ENCODE measurements at places on chromosomes 12 and 14.

GRCh38 chr14:103801459-103801858 lies 45.9 kb downstream of the PPP1R13B start:
- DNase-seq, result no peak

GRCh38 chr12:123269896-123270213 lies 1.8 kb downstream of the CDK2AP1 start:
- no peak for DNase-seq

- DNase-seq, result no peak
These were observed 3.7 kb downstream of the LETMD1 start for GRCh38 chr12:51051787-51052186.

GRCh38 chr12:24741216-24741615 lies 207.7 kb downstream of the BCAT1 start:
- peak; percentile 50 for DNase-seq

GRCh38 chr14:99531251-99532096 lies 50.3 kb downstream of the CCNK start:
- DNase-seq, result no peak

- DNase-seq, result no peak
These were observed 51.9 kb downstream of the CPSF2 start for GRCh38 chr14:92173668-92174067.

DNA sequence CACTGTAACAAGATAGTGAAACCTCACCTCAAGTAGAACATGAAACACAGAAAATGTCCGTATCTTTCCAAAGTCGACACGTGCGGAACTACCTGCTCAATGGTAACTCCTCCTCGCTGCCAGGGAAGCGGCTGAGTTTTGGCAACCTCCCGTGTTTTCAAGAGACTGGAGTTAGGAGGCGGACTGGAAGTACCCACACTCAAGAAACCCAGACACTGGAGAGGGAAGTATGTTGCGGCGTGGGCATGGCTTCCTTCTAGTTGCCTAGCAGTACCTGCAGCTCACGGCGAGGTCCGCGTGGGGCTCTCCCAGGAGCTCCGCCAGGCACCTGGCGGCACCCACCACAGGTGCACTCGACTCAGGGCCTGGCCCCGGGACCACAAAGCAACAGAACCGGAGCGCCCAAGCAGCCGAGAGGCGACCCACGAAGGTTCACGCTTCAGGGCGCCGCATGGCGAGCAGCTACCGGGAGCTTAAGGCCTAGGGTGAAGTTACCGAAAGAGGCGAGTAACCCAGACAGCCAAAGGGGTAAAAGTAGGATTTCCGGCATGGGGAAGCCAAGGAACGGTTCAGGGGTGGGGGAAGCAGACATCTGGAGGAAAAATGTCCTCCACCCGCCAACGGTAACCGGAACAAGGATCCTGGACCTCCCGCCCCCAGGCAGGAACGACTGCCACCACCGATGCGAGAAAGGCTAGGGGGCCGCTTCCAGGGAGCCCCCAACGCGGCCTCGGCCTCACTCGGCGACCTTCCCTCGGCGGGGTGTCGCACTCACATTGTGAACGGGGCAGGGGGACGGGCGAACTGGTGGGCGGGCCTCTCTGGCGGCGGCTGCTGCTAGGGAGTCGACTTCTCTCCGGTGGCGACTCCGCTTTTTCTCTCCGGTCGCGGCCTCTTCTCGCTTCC lies 608 bp downstream of the PTGES3 start:
- DNase-seq, result no peak

DNA sequence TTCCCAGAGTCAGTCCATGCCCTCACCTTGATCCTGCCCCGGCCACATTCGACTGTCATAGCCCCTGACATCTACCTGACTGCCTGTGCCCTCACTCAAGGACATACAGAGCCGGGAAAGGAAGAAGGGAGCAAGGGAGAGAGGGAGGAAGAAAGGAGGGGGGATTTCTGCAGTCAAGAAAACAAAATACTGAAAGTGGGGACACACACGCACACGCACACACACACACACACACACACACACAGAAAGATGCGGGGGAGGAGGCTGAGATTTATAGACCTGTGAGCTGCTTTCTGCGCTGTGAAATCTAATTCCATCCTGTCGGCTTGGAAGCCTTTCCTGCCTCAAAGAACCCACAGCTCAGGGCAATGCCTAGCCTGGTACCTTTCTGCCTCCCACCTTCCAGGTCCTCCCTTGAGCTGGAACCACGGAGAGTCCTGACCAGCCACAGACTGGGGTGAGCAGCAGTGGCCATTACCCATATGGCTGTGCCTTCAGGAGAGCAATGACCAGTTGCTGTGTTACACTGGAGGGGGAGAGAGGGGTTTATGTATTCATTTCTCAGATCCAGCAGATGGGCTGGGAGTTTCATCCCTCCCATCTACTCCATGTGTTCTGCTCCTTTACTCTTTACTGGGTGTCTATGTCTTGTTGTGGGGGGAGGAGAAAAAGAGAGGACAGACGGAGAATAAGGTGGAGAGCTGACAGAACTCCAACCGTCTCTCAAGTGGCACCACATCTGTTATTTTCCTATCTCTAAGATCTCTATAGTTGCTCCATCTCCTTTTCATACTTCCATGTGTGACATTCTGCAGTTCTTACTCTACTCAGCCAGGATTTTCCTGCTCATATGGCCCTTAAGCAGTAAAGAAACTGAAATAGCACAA lies 12.9 kb downstream of the C14orf93 start:
- no peak for DNase-seq

GRCh38 chr14:95497561-95498011 lies 18.9 kb downstream of the SYNE3 start:
- DNase-seq, result no peak

- DNase-seq, result no peak
These were observed 5.4 kb downstream of the ANKRD13A start for GRCh38 chr12:110004598-110004997.

GRCh38 chr14:76486251-76486743 lies 110.4 kb downstream of the ESRRB start:
- no peak for DNase-seq

DNA sequence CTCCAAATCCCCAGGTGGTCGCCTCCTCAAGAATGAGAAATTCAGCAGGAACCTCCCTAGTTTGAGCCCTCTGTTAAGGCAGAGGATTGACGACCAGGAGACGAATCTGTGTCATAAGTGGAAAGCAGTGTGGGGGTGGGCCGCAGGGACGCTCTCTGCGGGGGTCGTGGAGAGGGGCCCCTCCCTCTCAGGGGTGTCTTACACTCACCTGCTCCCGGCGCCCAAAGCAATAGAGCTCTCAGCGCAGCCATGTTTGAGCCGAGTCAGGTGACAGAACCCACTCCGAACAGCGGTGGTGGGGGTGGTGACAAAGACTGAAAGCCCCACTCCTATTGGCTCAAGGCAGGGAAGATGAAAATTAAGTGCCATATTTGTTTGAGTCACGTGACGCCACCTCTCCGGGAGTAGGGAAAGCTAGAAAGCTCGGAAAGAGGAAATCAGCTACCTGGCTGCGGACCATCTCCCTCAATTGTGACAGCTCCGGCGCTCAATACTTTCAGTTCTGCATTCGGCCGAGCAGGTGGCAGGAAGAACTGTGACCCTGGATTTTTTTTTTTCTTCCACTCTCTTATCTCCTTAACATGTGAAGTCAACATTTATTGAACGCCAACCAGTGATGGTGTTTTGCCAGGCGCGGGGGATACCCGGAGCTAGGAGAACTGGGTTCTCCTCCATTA lies at the start of gene ZFYVE26:
ZFYVE26 (minus strand) TSS at position 265 of the 677 bp plus-strand sequence. CDS start 627 bp downstream, outside the sequence.
- peak; percentile 95 for DNase-seq

DNA sequence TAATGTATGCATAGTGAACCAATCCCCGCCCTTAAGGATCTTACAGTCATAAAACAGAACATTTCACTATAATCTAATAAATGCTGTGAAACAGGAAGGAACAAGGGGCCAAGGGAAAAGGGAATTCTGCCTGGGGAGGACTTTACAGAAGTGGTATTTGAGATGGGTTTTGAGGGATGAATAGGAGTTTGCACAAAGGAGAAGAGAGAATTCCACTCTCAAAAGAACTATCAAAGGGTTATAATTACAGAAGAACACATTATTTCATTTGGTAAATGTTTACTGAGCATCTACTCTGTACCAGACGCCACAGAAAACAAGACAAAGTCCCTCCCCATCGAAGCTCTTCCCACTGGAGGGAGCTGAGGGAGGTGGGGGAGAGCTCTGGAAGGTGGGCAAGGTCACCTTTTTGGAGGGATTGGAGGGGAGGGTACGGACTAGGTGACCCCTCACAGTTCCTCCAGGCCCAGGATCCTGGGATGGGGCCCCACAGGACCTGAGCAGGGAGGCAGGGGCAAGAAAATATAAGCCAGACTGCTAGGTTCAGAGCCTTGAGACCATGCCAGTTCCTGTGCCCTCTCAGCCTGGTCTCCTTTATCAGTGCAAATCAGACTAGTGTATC lies 24.5 kb downstream of the PHETA1 start:
- DNase-seq, result no peak

DNA sequence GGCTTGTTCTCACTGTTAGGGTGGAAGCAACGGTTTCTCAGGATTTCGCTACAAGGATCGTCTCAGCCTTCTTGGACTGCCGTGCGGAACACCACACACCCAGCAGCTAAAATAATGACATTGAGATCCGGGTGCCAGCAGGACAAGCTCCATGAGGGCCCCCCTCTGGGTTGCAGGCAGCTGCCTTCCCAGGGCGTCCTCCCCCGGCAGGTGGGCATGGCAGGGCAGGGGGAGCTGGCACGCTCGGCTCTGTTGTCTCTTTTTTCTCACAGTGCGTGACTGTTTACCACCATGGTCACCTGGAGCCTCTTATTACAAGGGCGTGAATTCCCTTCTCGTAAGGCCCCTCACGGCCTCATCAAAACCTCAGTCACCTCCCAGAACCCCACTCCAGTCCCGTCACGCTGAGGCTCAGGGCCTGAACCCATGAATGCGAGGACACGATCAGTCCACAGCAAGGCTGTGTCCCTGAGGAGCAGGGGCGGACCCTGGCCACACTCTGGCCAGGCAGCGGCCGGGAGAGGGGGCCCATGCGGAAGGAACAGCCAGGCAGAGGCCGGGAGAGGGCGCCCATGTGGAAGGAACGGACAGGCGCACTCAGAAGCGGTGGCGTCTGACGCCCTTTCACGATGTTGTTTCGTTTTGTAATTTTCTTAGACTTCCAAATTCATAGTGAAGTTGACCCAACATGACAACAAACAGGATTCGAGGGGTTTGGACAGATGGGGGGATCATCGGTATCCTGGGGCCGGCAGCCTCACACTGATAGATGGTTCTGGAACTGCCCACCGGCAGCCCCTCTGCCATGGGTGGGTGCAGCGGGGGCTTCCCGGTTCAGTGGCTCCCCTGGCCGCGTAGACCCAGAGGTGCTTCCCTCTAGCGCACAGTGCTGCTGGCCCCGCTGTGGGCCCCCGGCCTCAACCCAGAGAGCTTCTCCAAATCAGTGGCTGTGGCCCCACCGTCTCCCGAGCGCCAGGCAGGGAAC lies 10.0 kb downstream of the LRCOL1 start:
- no peak for DNase-seq

GRCh38 chr14:37466003-37466622 lies 128.9 kb downstream of the FOXA1 start:
- DNase-seq, result no peak

GRCh38 chr12:57487597-57488401 lies at the start of gene MARS1:
Gene MARS1 (plus strand): TSS chr12:57488068. CDS start chr12:57488091, 23 bp downstream.
- peak; percentile 97 for DNase-seq

DNA sequence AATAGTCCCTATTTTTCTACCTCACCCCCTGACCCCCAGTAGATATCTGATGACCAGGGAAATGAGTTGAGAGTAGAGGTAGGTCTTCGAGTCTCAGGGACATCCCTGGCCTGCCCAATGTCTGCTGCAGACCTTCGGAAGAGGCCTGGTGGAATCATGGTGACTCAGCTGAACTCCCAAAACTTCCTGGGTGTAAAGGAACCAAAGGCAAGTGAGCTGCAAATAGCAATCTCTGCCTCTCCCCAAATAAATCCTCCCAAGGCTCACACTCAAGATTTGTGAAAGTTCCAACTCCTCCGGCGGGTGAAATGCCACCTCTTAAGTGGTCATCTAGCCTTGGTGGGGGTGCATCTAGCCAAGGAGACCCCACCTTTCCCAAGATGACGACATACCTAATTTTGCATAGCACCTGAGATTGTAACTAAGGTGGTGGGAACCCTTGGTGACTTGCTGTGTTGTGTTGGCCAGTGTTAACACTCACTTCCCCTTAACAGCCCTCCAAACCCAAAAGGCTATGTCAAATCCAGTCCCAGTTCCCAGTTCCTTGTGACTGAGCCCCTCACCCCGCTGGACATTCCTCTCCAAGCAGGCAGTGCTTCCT lies 6.3 kb downstream of the ZFP36L1 start:
- no peak for DNase-seq

GRCh38 chr12:57890191-57891115 lies 43.9 kb upstream of the CTDSP2 start:
- DNase-seq, result no peak

GRCh38 chr12:122986258-122986871 lies 5.9 kb downstream of the ARL6IP4 start:
- no peak for DNase-seq

Measured in activated CD4-positive, alpha-beta T cell treated with anti-CD3 and anti-CD28 coated beads, Interleukin-2, Interleukin-4, amounts not matched to agents 100 ng/mL and 50 ng/mL, durations not matched to agents 16 hours and 8 hours (primary cell).